ENCODE measurements at places on chromosomes 2 and 18.

- DNase-seq: no peak
These were observed 773.0 kb upstream of the HS6ST1 start for GRCh38 chr2:129091620-129092019.

GRCh38 chr2:27086724-27087593 is at the start of gene KHK:
Gene KHK (plus strand): TSS chr2:27086772. CDS start chr2:27087260, 488 bp downstream.
- DNase-seq: no peak

GRCh38 chr2:144267239-144267638 is 252.7 kb downstream of the ZEB2 start:
- no peak for DNase-seq

DNA sequence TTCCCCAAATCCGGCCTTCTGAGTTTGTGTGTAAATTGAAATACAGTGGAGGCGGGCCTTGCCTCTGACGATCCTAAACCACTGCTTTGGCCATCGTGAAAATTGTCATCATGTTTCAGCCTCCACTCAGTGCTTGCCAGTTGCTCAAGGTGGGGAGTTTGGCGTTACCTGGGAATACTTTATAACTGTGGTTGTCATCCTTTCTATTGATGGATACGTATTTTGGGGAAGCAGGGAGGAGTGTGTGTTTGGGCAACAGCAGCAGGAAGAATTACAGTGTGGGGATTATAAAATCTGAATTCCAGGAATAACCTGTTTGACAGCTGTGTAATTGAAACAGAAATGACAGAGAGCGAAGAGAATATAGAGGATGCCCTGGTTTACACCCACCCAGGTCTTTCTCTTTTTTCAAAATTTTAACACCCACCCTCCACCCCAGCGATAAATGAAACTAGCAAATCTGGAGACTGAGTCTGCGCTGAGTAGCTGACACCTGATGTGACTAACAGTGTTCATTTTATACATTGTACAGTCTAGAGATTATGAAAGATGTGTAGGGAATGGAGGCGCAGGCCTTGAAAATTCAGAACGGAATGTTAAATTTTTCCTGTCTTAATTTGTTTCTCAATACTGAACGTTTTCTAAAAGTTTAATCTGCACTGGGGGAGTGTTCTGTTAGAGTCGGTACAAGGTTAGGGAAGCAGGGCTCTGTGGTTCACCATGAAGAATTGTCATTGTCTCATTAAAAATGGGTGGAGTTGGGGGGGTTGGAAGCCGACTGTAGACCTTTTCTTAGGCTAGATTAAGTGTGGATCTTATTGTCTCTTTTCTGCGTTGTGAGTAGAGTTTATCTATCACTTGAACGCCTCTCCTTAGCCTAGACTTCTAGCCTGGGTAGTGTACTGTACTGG is 1.6 kb downstream of the MAP4K4 start:
- no peak for DNase-seq

DNA sequence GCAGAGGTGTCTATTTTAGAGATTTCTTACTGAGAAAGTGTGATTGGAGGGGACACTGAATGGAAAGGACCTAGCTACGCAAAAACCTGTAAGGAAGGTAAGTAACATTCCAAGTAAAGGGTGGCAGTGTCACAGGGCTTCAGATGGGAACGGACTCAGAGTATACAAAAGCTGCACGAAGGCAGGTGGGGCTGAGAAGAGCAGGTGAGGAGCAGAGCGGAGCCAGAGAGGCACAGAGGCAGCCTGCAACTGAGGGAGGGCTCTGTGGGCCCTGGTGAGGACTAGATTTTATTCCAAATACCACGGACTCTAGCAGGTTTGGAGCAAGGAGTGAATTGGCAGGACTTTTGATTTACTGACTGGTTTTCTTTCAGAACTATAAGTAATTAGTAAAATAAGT is 331.3 kb upstream of the PKDCC start:
- DNase-seq: no peak

DNA sequence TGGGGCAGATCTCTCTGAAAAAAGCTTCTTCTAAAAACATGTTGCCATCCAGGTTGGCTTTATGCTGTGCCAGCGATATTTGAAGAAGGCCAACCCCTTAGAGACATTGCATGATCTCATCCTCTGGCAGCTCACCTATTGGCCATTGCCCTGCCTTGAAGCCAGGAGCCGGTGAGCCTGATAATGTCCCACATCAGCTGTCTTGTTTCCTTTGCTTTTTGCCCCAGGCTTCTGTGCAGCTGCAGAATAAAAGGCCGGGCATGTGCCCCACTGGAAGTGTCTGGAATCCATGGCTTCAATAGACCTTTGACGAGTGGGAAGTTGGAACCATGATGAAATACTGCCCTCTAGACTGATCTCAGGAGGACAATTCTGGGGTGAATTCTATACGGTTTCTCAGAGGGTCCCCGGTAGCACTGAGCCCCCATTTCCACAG is 523.5 kb upstream of the ZEB2 start:
- DNase-seq: no peak

DNA sequence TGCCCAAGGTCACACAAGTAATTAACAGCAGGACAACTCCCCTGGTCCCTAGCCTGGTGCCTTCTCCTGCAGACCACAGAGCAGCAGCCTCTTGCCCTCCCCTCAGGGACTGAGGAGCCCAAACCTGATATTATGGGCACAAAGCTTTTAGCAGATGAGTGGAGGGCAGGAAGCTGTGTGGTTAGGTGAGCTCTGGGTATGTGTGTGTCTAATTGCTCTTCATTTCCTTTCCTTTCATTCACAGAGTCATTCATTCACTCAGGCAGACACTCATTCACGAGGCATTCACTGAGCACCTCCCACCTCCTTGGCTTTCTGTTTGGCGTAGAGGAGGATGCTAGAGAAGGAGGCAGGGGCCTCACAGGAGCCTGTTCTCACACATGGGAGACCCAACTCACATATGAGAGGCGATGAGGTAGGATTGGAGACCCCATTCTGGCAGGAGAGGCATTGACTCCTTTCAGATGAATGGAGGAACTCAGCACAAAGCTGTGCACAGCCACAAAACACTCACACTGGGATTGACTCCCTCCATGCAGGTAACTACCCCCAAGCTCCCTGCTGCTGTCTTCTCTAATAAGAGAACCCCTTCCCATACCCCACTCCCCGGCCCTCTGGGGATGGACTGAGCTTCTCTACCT is 306.8 kb upstream of the SKOR2 start:
- no peak for DNase-seq

- DNase-seq: no peak
These were observed 100.5 kb upstream of the VWC2L start for GRCh38 chr2:214310319-214310718.

DNA sequence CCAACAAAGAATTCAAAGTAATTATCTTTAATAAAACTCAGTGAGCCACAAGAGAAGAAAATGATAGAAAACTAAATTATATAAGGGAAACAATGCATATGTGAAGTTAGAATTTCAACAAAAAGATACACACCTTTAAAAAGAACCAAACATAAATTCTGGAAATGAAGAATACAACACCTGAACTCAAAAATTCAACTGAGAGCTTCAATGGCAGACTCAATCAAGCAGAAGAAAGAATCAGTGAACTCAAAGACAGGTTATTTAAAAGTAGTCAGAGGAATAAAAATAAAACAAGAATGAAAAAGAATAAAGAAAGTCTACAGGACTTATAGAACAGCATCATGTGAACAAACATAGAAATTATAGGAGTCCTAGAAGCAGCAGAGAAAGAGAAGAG is 73.4 kb downstream of the L3MBTL4 start:
- DNase-seq: no peak

- DNase-seq: no peak
These were observed 88.2 kb downstream of the MTCL1 start for GRCh38 chr18:8793445-8794155.
